ENCODE measurements at places on chromosomes 1 and 21.

DNA sequence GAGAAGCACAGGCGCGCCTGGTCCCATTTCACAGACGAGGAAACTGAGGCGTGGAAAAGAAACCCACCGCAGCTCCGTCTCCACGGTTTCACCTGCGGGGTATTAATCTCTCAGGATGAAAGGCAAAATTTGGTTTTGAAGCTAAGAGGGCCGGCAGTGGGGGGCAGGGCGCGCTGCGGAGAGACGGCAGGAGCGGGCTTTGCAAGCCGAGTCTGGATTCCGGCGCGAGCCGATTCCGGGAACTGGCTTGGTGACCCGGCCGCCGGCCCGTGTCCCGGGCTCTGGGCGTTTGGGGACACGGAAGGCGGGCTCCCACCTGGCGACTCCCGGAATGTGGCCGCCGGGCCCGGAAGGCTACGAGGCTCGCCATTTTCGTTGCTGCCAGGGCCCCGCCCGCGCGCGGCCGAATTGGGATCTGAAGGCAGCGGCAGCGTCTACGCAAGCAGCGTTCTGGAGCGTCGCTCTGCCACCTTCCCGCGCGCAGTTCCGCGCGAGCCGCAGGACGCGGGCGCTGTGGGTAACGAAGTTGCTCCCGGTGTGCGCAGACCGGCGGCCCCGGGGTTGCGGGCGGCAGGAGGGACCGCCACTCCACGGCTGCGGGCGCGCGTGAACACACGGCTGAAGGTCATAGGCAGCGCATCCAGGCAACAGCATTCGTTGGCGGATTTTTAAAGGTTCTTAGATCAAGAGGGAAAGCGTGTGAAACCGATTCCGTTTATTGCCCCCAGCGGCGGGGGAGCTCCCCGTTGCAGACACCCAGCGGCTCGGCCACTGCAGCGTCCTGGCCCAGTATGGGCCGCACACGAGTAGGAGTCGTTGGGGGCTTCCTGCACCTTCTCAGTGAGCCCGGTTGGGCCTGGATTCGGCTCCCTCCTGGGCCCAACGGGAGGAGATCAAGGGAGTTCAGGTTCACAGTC lies 5.4 kb upstream of the PRDM16 start:
- no peak for DNase-seq

GRCh38 chr1:147502760-147503159 lies 38.5 kb upstream of the BCL9 start:
- DNase-seq, result no peak

DNA sequence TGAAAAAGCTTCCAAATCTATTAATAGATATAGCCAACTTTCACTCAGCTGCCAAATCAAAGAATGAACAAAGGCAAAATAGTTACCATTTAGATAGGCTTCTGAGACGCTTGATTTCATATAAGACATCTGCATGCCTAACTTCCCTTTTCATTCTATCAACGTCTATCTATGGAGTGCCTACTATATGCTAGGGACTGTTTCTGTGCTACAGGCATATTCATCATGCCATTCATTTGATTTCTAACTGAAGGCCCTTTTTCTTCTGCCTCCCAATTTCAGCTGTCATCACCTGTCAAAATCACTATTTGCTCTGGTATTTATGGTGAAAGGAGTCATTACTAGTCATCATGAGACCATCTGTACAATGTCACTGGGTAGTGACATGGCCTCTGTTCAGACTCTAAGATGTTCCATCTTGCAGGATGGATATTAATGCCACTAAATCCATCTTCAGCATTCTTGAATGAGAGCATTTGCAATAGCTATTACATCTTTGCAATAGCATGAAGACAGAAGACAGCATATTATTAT lies 4.3 kb upstream of the KRTAP13-1 start:
- no peak for DNase-seq

GRCh38 chr1:200631375-200631774 lies 10.8 kb upstream of the KIF14 start:
- DNase-seq, result no peak
